ENCODE measurements at places on chromosomes 1 and 21. TPM values are rescaled to one million over a fixed set of nuclear protein-coding genes. Genes with fewer than 3 reads are reported as not detected.

The BGLAP gene
- total RNA-seq = 0.87 TPM

The DNASE2B gene
- total RNA-seq = not detected

The TCHH gene
- total RNA-seq = 0.07 TPM

The RYR2 gene
- total RNA-seq = 0.85 TPM

The ICOSLG gene
- total RNA-seq = 0.56 TPM

The CITED4 gene
- total RNA-seq = 0.69 TPM

The OLFML3 gene
- 4.8 TPM for total RNA-seq

The TRAF5 gene
- total RNA-seq = 2.0 TPM

The CD48 gene
- total RNA-seq = 0.38 TPM

The S100A10 gene
- total RNA-seq = 108 TPM

The FHL3 gene
- total RNA-seq = 11.4 TPM

The KRTAP24-1 gene
- not detected for total RNA-seq

The XPR1 gene
- 41.6 TPM for total RNA-seq

The TMEM52 gene
- 7.1 TPM for total RNA-seq

The SZRD1 gene
- 74.8 TPM for total RNA-seq

The B3GALT5 gene
- 7.1 TPM for total RNA-seq

The OR2T35 gene
- total RNA-seq = not detected

The AGT gene
- 0.41 TPM for total RNA-seq

The PIP5K1A gene
- 47.7 TPM for total RNA-seq

The COL9A2 gene
- total RNA-seq = 5.2 TPM
